ENCODE measurements at places on chromosomes 1 and 21.

DNA sequence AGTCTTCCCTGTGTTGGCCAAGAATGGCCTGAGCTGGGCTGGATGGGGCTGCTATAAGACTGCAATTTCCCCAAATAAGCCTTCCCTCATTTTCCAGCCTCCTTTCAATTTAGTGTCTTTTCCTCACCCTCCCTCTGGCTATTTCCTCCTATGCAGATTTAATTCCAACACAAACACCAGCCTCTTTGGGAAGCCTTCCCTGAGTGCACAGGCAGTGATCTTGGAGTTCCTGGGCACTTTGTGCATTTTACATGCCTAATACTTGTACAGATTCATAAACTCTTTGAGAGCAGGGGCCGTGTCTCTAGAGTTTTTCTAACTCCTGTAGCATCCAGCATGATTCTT lies 91.1 kb upstream of the TLR5 start:
- DNase-seq = no peak

DNA sequence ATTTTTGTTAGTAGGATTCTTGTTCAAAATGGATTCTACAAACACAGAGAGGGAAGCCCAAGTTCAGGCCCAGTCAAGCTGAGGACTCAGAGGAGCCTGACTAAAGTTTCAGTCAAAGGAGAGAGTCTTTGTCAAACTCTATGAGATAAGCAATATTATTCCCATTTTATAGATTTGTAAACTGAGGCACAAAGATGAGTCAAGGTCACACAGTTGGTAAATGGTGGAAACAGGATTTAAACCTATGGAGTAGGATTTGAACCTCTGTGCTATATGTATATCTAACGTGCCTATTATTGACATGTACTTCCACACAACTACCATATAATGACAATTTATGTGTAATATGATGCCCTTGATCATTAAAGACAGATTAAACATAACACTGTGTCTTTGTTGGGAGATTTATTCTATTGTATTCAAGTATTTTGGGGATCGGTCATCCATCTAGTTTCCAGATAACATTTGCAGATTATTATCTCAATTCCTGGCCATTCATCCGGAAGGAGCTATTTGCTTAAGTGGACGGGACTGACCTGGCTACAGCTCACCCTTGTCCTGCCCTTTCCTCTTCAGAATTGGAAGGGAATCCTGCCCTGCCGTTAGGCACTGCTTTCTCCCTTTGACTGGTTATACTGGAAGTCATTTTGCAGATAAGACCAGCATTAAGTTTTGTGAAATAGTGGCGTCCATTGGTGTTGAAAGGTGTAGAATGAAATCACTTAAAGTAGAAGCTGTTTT lies 86.1 kb upstream of the LMO4 start:
- DNase-seq = no peak

DNA sequence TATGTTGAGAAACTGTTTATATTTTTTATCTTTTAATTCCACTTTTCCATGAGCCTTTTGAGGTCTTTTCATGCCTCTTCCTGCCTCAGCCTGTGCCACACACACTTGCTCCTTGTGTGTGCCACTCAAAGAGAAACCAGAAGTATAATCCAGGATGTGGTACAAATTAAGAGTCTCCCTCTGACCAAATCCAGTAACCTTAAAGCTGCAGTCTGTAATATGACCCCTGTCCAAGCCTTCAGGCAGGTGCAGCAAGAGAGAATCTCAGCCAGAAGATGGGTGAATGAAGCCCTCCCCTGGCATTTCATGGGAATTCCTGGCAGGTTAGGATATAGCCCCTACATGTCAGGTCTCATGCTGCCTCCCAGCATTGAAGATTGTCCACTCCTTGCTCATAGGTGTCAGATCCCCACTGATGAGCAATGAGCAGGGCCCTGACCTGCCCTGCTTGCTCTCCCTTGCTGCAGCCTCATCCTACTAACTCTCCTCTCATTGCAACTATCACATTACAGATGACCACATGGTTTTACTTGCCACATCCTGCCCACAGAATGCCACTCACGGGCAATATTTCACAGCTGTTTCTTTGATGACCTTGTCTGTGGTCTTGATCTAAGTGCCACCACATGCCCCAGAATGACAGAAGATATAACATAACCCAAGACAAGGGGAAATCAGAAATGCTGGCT lies 169.3 kb downstream of the SEC16B start:
- no peak for DNase-seq

DNA sequence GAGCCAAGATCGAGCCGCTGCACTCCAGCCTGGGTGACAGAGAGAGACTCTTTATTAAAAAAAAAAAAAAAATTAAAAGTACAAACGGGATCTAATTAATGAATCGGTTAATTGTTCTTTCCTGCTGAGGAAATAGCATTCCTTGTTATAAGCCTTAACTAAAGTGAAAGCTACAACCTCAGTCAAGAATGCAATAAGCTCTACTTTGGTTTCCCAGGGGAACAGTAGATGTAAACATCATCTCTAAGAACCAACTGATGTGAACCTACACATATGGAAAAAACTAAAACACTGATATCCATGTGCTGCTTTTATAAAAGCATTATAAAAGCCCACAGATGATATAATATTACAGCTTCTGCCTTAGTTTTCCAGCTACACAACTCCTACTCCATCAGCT lies 41.9 kb downstream of the LPGAT1 start:
- peak; percentile 1 for DNase-seq

GRCh38 chr1:180415985-180416633 lies 86.3 kb downstream of the ACBD6 start:
- DNase-seq = peak; percentile 9
